ENCODE measurements at places on chromosomes 12 and 14.

DNA sequence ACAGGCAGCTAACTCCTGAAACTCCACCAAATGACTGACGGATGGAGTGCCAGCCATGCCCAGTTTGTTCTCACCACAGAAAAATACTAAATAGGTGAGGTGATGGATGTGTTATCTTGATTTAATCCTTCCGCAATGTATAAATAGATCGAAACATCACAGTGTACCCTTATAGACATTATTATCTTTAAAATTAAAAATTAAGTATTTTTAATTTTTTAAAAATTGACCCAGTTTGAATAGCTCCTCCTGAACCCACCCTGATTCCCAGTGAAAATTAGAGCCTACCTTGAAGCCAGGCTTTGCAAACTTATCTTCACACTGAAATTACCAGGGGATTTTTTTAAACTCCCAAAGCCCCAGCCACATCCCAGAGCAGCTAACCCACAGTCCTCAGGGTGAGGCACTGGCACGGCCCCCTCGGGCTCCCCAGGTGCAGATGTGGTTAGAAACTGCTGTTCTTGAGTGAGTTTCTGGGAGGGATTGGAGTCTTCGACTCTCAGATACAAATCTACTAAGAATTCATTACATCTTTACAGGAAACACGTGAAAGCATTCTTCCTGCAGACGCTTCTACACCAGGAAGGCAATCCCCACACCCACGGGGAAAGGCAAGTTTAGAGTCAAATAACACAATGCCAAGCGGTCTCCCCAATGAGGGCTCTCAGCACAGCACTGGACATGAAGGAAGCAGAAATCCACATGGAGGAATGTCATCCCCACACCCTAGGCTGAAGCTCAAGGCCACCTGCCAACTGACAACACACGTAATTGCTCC, 126.4 kb downstream of the RIMBP2 start:
- DNase-seq, result no peak

DNA sequence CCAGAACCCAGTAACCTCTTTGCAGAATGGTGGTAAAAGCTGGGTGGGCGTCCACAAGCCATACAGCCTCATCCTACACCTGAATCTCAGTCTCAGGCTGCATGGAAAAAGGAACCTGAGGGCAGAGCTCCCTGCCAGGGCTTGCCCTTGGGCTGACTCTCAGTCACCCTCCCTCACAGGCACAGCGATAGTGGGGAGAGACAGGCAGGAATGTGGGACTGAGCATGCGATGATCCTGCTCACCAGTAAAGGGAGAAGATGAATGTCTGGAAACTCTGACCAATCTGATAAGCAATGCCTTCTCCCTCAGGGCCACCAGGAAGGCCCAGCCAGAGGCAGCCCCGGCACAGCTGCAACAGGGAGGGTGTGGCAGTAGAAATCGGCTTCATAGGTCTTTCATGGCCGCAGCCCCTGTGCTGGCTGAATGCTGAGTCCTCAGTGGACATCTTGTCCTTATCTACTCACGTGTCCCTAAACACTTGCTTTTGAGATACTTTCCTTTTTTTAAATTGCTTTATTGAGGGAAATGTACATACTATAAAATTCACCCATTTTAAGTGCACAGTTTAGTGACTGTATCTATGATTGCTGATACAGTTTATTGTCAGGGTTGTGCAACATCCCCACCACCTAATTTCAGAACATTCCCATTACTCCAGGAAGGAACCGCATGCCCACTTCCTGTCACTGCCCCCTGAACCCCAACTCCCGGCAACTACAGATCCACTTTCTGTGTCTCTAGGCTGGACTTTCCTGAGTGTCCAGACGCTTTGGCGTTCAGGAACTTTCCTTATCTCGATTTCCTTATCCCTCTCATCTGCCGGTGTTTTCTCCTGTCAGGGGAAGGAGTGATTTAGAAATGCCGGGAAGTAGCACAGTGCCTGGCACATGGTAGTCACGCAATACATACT, 258.1 kb downstream of the PCNX1 start:
- no peak for DNase-seq

GRCh38 chr12:5177096-5177495, 133.4 kb downstream of the KCNA5 start:
- DNase-seq, result no peak

DNA sequence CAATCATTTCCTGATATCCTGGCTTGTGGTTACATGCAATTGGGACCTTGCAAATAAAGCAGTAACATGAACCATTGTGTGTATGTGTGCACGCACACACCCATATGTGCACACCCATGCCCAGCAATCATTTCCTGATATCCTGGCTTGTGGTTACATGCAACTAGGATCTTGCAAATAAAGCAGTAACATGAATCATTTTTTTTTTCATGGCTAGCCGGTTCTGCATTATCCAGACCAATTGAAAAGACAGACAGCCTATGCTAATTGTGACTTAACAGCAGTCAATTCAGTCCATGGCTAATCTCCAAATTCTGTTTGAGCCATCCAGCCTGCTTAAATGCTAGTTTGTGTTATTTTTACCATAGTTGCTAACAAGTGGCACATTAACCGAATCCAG, 134.3 kb downstream of the TTC7B start:
- no peak for DNase-seq

- no peak for DNase-seq
Measured at GRCh38 chr14:101236496-101237251, 324.6 kb upstream of the DIO3 start.

GRCh38 chr14:105015242-105015641, 5.6 kb downstream of the CDCA4 start:
- DNase-seq, result no peak

GRCh38 chr12:45138609-45139008, 77.3 kb upstream of the ANO6 start:
- no peak for DNase-seq

- no peak for DNase-seq
Measured at GRCh38 chr14:54629635-54630360, 62.9 kb downstream of the SAMD4A start.

DNA sequence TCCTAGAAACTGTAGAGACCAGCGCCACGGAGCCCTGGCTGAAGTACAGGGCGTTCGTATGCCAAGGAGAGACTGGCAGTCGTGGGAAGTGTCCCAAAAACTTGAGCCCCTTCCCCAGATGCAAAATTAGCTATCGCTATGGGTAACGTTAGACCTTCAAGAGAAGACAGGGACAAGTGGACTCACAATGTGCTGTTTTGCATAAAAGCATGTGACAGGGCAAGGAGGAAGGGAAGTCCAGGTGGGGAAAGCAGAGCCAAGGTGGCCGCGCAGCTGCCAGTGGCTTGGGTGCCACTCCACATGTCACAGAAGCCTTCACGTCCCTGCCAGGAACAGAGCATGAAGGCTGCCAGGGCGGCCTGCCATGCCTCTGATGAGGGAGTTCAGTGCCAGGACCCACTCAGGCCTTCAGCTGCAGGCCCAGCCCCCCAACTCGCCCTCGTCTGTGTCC, 61.2 kb upstream of the DYNC1H1 start:
- DNase-seq, result no peak

DNA sequence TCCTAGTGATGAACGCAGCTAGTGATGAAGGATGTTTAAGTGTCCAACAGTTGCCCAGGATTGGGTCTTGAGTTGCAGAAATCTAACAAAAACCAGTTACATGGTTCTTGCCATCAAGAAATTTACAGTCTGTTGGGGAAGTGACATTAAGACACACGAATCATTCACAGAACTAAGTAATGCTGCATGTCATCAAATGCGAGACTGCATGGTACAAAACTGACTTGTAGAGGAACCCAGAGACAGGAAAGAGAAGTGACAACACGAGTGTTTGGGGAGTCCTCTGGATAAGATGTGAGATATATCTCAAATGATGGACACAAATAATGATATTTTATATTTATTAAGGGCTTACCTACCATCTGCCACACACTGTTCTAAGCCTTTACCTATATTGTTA, 6.1 kb upstream of the SYNE3 start:
- DNase-seq, result no peak

DNA sequence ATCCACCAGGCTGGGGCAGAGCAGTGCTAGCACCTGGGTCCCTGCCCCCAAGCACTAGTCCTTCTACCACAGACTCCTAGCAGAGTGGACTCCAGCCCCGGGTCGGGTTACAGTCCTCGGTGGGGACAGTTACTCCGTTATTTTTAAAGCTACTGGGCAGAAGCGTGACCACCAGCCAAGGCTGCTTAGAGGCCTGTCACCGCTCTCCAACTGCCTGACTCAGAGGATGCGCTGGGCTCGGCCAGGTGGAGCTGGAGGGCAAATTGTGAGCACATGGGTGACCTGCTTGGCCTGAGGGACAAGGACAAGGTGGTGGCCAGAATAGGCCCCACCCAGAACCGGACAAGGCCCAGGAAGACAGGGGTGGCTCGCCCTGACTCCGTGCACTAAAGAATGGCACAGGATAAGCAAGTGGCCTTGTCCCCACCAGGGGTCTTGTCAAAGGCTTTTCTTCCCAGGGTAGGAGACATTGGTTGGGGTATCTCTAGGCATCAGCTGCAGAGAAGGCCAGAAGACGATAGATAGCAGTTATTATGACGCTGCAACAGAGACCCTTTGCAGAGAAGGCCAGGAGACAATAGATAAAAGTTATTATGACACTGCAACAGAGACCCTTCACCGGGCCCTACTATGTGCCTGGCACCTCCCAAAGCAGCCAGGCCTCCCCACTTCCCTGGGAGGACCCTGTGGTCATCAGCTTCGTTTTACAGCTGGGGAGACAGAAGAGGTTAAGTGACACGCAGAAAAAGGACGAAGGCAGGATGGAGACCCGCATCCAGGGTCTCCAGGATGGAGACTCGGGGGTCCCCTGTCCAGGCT, 1.6 kb downstream of the ABCB9 start:
- DNase-seq, result no peak

DNA sequence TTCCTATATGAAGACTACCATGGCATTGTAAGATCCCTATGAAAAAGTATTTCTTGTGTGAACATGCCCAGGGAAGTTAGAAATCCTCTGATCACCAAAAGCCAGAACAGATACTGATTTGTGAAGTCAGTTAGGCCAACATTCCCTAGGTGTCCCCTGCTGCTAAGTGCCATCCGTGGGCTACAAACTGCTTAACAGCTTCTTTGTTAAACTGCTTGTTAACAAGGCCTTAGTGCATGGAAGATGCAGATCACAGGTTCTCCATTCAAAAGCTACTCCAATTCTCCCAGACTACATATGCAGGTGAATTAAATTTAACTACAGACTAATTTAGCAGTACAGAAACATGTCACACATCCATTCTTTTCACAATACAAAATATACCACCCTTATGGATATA, 108.2 kb downstream of the PRICKLE1 start:
- DNase-seq, result no peak

GRCh38 chr12:24118668-24119067, 169.2 kb upstream of the SOX5 start:
- no peak for DNase-seq

GRCh38 chr14:23486036-23486435, 16.5 kb downstream of the NGDN start:
- no peak for DNase-seq

DNA sequence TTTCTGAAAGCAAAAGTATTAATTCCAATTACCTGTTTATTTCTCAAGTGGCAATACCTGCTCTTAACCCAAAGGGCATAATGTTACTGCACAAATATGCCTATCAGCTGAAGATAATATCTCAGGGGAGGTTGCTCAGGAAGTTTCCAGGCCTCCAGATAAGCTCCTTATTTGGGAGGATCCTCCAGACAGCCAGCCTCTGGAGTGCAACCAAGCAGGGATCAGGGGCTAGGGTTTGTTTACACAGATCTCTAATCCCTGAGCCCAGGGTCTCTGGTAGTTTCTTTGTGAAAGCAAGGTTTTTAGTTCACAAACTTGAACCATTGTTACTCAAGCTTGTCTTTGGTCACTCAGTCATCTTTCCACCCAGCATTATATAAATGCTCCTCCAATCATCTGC, 124.4 kb downstream of the SLC38A4 start:
- no peak for DNase-seq

DNA sequence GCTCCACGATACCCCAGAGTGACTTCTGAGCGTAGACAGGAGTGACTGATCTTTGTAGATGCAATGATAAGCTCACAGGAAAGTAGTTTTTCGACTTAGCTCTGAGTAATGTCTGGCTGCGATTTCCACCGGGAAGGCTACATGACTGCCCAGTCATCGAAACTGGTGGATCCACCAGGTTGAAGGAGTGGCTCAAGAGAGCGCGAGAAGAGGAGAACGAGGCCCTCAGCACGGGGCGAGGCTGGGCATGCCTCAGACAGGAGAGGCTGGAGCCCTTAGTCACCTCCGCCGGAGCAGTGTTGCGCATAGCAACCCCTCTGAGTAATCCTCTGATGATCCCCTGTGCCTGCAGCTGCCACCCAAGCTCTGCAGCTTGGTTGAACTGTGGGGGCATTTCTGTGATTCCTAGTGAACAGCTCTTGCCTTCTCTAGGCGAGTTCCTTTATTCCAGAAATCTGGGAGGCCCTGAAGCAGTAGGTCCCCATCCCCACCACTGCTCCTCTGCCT, 25.6 kb downstream of the ELK3 start:
- no peak for DNase-seq

DNA sequence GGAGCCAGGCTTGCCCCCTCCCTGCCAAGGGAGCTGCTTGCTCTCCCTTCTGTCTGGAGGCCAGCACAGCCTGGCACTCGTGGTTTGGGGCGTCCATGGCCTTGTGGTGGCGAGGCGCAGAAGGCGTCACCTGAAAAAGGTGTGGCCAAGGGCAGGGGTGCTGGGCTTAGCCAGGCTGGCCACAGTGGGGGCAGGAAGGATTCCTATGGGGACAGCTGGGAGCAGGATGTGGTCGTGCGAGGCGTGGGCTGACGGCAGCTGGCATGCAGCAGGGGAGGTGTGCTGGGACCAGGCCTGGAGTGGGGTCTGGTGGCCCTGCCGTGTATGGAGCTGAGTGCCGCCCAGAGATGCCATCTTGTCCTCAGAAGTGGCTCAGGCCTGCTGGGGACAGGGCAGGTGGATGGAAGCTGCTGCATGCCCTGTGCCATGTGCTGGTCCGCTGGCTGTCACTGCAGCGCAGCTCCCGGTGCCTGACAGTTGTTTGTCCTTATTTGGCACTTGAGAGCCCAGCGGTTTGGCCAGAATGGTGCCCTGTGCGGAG, 30.0 kb downstream of the SH2B3 start:
- no peak for DNase-seq

DNA sequence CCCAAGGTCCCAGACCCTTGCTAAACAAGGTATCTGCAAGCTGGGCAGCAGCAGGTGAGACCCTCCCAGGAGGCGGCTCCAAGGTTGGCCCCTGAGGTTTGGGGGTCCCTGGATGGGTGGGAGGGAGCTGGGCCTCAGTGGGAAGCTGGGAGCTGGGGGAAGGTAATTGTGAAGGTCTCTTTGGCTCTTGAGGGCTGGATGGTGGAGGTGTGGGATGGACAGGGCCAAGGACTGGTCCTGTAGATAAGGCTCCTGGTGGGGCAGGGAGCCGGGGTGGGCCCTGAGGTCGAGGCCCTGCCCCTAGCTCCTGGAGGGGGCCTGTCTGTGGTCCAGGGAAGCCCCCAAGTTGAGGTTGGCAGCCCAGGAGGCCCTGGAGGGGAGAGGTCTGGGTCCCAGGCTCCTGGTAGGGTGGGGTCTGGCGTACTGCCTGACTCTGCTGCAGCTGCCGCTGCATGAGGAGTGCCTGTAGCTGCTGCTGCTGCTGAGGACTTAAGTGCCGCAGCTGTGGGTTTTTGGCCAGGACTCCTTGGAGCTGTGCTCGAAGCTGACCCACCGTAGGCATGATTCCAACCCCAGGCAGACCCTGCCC, 13.1 kb upstream of the PRKAG1 start:
- DNase-seq, result no peak
